ENCODE measurements at places on chromosomes 3 and 15. TPM values are rescaled to one million over a fixed set of nuclear protein-coding genes. Genes with fewer than 3 reads are reported as not detected.
A peak's percentile ranks its signal among the peaks of the same experiment; 100 is the strongest.

DNA sequence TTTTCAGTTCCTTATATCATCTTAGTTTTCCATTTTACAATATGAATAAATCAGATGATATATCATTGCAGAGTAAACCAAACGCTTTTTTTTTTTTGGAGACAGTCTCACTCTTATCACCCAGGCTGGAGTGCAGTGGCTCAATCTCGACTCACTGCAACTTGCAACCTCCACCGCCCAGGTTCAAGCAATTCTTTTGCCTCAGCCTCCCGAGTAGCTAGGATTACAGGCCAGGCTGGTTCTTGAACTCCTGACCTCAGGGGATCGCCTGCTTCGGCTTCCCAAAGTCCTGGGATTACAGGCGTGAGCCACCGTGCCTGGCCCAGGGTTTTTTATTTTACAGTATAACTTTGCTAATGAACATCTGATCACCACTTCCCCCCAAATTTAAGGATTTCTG, 5.9 kb upstream of the EBLN2 start:
- DNase-seq: no peak

DNA sequence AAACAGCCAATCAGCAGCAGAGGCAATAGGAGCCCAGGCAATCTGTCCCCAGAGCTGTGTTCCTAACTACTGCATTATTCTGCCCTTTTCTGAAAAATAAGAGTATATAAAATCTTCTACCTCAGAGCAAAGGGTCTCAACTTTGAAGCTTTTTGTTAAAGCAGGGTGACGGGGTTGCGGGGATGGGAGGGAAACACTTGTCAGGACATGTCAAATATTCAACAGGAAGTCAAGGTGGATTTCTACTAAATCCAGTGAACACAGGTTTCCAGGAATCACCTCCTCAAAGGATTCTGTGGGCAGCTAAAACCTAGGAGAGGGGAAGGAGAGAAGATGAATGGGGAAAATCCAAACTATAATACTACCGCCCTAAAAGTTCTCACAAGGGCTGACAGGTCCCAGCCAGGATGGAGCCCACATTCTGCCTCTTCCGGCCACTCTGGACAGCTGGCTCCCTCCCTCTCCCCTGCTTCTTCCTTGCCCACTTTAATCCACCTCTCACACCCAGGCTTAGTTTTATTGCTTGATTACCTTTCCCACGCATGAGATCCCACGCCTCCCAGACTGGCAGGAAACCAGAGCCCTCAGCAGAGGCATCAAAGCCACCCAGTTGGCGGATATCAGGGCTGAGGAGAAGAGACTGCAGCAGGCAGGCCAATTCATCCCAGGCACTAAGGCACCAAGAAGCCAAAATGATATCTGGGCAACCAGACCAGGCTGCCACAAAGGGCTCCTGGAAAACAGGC, 77.2 kb downstream of the OSBPL10 start:
- no peak for DNase-seq

DNA sequence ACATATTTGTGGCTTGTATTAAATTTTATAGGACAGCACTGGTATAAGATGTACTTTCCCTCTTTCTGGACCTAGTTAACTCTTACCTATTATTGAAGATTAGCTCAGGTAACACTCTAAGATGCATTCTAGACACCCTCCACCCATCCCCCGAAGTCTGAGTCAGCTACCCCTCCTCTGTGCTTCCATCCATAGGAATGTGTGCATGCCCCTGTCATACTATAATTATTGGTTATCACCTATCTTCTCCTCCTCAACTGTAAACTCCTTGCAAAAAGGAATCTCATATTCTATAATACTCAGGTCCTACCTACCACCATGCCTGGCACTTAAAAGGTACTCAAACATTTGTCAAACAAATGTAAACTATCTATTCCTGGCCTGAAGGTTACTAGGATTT, 3.0 kb downstream of the PEAK1 start:
- no peak for DNase-seq

- DNase-seq: peak; percentile 60
Measured at GRCh38 chr3:134685929-134686802, 35.3 kb upstream of the KY start.

- DNase-seq: peak; percentile 69
Measured at GRCh38 chr15:101244036-101244781, 7.6 kb downstream of the CHSY1 start.

DNA sequence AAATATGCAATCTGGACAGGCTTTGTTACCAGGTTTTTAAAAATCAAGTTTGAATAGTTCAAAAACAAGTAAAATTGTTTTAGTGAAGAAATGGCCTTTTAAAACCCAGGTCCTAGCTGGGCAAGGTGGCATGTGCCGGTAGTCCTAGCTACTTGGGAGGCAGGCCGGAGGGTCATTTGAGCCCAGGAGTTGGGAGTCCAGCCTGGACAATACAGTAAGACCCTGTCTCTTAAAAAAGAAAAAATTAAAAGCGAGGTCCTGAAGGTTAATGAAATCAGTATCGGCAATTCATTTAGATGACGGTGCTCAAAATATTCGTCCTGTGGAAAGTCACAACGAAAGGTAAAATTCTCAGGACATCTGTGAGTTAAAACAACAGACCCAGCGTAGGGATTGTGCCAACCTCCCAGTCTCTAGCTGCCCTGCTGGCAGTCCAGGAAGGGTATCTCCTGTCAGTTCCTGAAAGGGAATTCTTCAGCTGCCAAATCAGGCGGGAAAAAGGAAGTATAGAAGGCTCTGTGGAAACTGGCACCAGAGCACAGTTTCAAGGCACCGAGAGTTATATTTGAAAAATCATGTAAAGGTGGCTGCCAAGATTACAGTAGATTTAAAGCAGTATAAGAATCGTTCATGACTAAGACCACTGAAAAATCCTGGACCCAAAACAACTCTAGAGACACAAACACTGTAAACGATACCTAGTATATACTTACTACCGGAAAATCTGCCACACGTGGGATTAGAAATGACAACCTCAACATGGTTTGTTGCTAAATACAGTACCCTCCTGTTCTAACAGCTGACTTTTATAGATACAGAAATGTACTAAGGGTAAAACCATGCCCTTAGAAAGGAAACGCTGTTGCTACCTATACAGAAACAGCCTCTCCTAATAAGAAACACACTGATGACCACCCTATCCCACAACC, 1.2 kb upstream of the ABHD17C start:
- DNase-seq: no peak

GRCh38 chr15:80404761-80405553, 775 bp downstream of the ARNT2 start:
- no peak for DNase-seq

DNA sequence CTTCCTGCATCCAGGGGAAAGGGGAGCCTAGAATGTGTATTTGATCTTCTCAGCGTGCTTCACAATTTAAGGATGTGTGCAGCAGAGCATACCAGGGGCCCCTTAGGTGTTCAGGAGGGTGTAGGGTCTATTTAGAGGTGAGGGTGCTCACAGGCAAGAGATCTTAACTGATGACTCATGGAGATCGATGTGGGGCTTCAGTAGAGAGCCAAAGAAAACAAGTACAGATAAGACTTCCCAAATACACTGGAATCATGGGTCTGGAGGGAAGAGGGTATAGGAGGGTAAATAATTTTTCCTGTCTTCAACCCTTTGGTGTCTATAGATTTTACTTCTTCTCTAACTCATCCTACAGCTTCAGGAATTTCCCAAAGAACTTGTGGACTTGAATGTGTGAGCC, 170.2 kb upstream of the LRRC3B start:
- no peak for DNase-seq

DNA sequence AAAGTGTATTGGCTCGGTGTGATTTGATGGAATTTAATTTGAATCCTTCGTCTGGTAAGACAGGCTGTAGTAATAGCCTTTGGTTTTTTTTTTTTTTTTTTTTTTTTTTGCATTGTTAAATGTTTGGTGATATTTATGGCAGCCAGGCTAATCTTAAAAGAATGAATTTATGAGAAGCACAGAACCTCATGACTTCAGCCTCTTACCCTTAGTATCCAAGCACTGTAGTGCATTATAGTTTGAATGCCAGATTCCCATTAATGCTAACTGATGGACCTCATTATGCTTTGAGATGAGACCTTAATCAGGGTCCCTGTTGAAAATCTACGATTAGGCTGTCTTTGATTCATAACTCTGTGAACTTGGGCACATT, 110.6 kb upstream of the SAMMSON start:
- no peak for DNase-seq

DNA sequence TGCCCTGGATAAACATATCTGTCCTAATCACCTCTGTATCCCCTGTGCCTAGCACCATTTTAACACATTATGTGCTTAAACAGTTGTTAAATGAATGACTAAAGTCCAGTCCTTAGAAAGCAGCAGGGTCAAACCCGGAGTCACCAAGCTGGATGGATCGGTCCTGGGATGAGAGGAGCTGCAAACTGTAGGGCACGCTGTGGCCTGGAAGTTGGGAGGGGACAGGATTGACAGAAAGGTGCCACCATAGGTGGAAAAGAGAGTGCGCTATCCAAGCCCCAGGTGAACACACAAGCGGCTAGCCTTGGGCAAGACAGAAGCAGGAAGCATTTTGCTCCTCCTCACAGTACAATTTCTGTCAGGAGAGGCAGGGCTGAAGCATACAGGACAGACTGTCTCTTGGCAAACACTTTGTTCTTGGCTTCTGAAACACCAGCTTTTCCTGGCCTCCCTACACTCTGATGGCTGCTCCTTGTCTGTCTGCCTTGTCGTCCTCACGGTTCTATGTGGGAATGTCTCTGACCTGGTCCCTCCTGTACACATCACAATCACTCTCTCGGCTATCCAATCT, 48.4 kb upstream of the KY start:
- DNase-seq: no peak

DNA sequence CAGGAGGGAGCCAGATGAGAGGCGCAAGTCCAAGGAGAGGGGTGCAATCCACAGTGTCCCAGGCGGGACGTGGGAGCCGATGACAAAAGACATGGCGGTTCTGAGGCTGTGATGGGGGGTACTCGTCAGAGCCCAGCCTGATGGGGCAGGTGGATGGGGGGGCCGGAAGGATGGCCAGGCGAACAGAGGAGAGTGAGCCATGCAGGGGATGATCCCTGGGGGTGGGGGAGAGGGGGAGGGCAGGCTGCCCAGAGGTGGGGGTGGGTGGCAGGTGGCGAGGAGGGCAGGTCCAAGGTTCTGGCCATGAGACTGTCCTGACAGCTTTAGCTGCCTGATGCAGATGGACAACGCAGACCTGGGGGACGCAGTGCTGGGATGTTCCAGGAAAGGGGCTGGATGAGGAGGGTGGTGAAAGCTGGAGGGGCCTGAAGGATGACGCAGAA, 8.9 kb upstream of the CSPG4 start:
- DNase-seq: no peak

DNA sequence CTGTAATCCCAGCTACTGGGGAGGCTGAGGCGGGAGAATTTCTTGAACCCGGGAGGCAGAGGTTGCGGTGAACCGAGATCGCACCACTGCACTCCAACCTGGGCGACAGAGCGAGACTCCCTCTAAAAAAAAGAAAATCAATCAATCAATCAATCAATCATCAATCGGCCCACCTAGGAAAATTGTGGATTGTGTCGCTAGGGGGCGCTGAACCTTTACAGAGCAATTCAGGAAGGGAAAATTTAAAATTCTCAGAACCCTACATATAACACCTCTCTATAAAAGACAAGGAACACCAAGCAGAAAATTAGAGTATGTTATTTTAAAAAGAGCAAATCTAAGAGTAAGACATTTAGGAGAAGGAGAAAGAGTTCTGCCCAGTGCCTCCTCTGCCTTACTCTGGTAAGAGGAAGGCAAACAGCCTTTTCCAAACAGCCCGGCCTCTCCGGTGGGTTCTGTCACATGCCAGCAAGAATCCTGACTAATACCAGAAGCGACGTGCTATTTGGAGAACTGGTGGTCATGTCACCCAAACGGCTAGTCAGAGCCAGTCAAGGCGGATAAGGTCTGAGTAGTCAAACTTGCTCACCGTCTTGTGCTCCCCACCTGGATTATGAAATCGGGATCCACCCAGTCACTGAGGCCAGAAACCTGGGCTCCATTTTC, 22.3 kb upstream of the SMCO1 start:
- DNase-seq: peak; percentile 38

The C3orf85 gene
- total RNA-seq: not detected

The MYO1E gene
- 27.6 TPM for total RNA-seq

The STRC gene
- total RNA-seq: 0.17 TPM

The TMCO5A gene
- total RNA-seq: not detected

The GOLGA6L4 gene
- 1.5 TPM for total RNA-seq
